ENCODE measurements at places on chromosomes 1 and 21. TPM values are rescaled to one million over a fixed set of nuclear protein-coding genes. Genes with fewer than 3 reads are reported as not detected.

- peak; percentile 65 for ATAC-seq
These were observed 19.4 kb downstream of the RRP15 start for GRCh38 chr1:218304281-218305039.

DNA sequence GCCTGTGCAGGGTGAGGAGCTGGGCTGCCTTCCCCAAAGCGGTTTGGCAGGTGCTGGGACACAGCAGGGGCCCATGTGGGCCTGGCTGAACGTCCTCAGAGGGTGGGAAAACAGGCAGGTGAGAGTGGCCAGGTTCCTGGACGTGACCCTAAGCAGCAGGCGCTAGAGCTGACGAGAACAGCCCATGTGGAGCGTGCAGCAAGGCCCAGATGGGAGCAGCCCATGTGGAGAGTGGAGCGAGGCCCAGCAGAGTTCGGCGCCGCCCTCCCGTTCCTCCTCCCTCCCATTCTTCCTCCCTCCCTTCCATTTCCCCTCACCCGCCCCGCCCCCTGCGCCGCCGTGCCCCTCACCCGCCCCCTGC lies 314.4 kb upstream of the VAMP3 start:
- ATAC-seq: peak; percentile 45

DNA sequence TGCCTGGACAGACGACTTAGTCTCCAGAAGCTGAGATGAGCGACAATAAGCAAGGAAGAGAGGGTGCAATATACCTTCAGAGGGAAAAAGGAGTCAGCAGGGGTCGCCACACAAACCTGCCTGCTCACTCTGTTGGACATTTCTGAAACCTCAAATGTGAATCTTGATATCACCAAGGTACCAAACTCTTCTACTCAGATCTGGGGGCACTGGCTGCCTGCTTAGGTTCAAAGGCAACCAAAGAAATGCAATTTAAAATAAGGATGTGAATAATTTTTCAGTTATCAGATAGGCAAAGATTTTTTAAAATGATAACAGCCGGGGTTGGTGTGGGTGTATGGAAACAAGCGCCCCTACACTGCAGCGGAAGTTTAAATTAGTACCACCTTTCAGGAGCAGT lies 164.2 kb downstream of the HIVEP3 start:
- ATAC-seq: no peak

- peak; percentile 44 for ATAC-seq
These were observed 21.7 kb downstream of the PDXK start for GRCh38 chr21:43740497-43741156.

DNA sequence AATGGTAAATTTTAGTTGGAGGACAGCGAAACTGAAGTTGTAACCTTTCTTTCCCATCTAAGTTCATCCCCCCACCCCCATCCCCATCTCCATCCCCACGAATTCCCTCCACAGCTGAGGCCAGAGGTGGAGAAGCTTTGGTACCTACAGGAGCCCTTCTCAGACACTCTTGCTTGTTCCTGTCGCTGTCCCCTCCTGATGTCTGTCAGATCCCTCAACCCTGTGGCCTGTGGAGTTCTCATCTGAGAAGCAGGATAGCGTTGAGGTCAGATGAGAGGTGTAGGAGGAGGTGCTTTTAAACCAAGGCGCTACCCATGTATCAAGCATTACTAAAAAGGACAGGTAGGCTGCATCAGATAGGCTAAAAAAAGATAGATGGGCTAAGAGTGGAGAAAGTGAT lies 769 bp downstream of the NTPCR start:
- peak; percentile 9 for ATAC-seq

DNA sequence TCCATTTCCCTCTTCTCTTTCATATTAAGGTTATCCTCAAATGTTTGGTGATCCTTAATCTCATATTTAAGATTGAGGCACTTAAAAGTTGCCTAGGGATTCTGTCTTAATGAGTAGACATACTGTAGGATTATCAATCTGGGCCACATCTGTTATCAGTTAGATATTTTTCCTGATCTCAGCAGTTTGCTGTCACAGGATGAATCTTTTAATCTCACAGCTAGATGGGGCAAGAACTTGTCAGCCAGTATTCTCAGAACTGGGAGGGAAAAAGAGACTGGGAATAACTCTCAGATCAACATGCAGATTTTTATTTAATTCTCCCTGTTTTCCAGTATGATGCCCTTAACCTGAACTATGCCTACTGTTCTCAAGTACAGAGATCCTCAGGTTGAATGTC lies 14.0 kb downstream of the ZNF644 start:
- ATAC-seq: peak; percentile 56

- ATAC-seq: no peak
These were observed 27.8 kb upstream of the VAMP3 start for GRCh38 chr1:7743346-7743745.

DNA sequence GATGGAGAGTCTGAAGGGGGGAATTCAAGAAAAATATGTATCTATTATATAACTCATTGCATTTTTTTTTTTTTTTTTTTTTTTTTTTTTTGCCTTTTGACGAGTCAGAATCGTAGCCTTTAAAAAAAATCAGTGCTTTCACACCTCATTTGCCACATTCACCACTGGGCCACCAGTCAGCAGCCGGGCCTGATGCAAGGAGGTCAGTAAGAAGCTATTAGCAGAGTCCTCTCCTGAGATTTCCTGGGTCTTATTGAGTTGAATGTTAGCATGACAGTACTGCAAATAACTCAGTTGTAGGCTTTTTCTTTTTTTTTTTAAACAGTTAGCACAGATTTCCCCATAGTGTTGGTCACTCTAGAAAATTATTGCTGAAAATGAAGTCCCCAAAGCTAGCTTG lies 139.8 kb downstream of the SPATA17 start:
- ATAC-seq: no peak

GRCh38 chr1:207050480-207051190 lies 373 bp downstream of the YOD1 start:
- ATAC-seq: peak; percentile 31

DNA sequence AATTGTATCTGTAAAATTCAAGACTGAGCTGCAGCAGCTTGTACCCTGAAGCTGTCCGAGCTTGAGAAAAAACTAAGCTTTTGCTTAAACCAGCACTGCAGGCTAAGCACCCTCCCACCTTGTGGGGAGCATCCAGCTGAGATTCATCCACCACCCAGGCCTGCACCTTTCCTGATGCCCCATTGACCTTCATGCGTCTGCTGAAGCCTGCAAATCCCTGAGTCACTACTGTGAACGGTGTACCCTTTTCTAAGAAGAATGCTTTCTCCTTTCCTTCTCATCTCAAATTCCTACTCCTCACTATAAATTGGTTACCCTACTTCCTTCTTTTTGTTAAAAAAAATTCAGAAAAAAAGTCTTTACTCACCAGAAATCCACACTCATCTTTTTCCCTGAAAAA lies 90.9 kb upstream of the RGS18 start:
- no peak for ATAC-seq

DNA sequence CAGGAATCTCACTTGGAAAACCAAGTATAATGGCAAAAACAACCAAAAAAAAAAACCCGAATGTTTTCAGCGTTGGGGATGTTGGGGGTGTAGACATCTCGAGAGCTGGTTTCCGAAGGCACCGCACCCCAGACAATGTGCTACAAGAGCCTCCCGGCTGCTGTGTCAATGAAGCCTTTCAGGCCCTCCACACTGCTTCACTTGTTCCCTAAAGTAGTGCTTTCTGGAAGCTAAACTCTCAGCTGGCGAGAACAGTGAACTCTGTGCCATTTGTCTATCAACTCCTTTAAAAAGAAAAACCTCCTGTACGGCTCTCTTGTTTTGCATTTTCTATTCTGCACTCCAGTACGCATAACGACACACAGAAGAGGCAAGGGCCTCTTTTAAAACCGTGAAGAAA lies 32.5 kb downstream of the PLEKHO1 start:
- ATAC-seq: peak; percentile 91

RAP1GAP gene
- total RNA-seq: 20.3 TPM

VANGL2 gene
- total RNA-seq: 6.2 TPM

LCE1B gene
- 0.66 TPM for total RNA-seq

PIAS3 gene
- 32.3 TPM for total RNA-seq

FOXD3 gene
- 0.22 TPM for total RNA-seq

HP1BP3 gene
- 168 TPM for total RNA-seq

LAX1 gene
- total RNA-seq: 0.09 TPM

NAV1 gene
- 33.7 TPM for total RNA-seq

SPATA1 gene
- 1.5 TPM for total RNA-seq

PEA15 gene
- 130 TPM for total RNA-seq
